ENCODE measurements at places on chromosomes 7 and 10.

- H3K4me3 ChIP-seq = no peak overlapping the region
- H3K36me3 ChIP-seq = peaks cover 31% of the 10 kb centered on the region
- no peaks in the 10 kb centered on the region for H3K27me3 ChIP-seq
- no peak overlapping the region for H3K27ac ChIP-seq
- peaks cover 12% of the 10 kb centered on the region for H3K4me1 ChIP-seq
Observed at GRCh38 chr10:125811251-125811650, 11.8 kb downstream of the UROS start.

GRCh38 chr10:126215746-126216631 is 172.3 kb downstream of the ADAM12 start:
- peaks cover 33% of the 10 kb centered on the region for H3K4me1 ChIP-seq
- peaks cover 11% of the 10 kb centered on the region for H3K36me3 ChIP-seq
- DNase-seq = no peak
- no peaks in the 10 kb centered on the region for H3K27me3 ChIP-seq
- peak overlapping the region; percentile 62 for H3K27ac ChIP-seq

DNA sequence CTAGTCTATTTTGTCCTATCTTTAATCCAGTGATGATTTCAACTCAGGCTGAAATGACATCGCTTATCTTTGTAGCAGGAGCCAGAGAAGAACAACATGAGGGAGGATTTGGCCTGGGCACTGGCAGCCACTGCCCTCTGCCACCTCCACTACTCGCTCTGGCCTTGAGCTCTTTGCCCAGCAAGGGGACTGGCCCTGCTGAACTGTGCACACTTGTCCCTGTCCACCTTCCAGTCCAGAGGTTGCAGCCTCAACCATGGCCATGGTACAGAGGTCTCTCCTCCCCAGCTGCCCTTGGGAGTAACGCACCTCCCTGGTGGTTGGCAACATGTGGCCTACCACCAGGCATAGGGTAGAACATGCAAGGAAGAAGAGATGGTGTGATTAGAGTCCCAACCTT is 8.4 kb downstream of the HABP2 start:
- H3K4me1 ChIP-seq = peaks cover 6% of the 10 kb centered on the region
- H3K27me3 ChIP-seq = peaks cover 25% of the 10 kb centered on the region
- H3K4me3 ChIP-seq = no peak overlapping the region
- no peak for DNase-seq
- H3K36me3 ChIP-seq = no peaks in the 10 kb centered on the region
- no peak overlapping the region for H3K27ac ChIP-seq

GRCh38 chr7:133139350-133139749 is 57.5 kb upstream of the CHCHD3 start:
- no peaks in the 10 kb centered on the region for H3K36me3 ChIP-seq
- DNase-seq = no peak
- H3K4me3 ChIP-seq = no peak overlapping the region
- H3K27ac ChIP-seq = no peak overlapping the region
- H3K4me1 ChIP-seq = no peaks in the 10 kb centered on the region

- H3K27ac ChIP-seq = no peak overlapping the region
- peaks cover 4% of the 10 kb centered on the region for H3K27me3 ChIP-seq
- DNase-seq = no peak
- peaks cover 14% of the 10 kb centered on the region for H3K4me1 ChIP-seq
- no peaks in the 10 kb centered on the region for H3K36me3 ChIP-seq
Observed at GRCh38 chr7:33076737-33077136, 14.2 kb upstream of the NT5C3A start.

DNA sequence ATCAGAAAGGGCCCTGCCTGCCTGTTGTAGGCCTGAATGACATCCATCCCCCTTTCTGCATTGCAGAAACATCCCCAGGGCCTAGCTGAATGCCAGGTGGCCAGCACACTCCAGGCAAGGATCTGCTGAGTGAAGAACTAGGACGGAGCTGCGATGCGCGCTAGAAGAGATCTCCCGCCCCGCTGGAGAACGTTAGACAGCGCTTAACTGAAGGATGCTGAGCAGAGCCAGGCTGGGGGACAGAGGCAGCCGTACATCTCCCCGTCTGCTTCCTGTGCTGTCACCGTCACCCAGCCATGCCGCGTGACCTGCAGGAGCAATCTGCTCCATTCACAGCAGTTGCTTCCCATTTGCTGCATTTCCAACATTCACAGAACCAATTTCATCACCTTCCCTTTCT is 73.3 kb downstream of the FAM53B start:
- H3K4me1 ChIP-seq = peaks cover 17% of the 10 kb centered on the region
- no peak overlapping the region for H3K27ac ChIP-seq
- no peaks in the 10 kb centered on the region for H3K36me3 ChIP-seq
- H3K27me3 ChIP-seq = no peaks in the 10 kb centered on the region
- no peak overlapping the region for H3K4me3 ChIP-seq

Data from chondrocyte (in vitro differentiated cells).